SHP77 treated with DMSO at 0.1 percent for 48 hours (cell line): ENCODE measurements at places on chromosomes 12 and 14.

GRCh38 chr12:31887109-31887811 lies 72.0 kb upstream of the RESF1 start:
- no peak for DNase-seq

- DNase-seq, result no peak
Measured at GRCh38 chr14:94936401-94936892, 166.5 kb upstream of the GSC start.

DNA sequence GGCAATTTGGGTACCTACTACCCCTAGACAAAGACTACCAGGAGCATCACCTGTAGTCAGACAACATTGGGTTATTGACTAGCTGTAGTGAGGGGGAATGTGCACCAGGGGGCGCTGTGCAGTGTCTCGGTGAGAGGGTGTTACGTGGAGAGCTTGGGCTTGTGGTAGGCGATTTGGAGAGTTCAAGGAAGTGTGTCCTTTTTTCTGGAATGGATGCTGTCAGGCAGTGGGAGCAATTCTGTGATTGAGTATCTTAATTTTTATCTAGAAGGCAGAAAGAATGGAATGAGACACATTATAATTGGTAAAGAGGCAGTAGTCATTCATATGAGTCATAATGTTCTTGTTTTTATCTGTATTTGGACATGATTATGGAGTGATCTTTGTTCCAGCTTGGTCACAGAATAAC lies 187.7 kb downstream of the GALC start:
- DNase-seq, result no peak

- DNase-seq, result no peak
Measured at GRCh38 chr12:68958322-68958721, 25.4 kb upstream of the CPM start.

GRCh38 chr14:76136476-76137110 lies 15.1 kb upstream of the GPATCH2L start:
- no peak for DNase-seq

DNA sequence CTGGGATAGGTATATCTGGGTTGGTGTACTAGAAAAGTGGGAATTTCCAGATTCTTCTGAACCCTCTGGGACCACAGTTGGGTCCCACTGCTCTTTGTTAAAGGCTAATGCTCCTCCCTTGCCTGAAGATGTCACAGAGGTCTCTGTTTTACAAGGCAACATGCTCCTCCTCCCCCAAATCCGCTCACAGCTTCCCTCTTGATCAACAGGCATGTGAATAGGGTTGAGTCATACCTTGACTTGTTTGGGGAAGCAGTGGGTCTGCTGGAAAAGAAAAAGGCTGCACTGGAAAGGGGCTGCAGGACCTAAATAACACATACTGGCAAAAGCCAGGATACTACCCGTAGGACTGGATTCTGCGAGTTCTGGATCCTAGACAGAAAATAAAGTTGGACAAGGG lies 165.4 kb upstream of the TMEM260 start:
- no peak for DNase-seq

DNA sequence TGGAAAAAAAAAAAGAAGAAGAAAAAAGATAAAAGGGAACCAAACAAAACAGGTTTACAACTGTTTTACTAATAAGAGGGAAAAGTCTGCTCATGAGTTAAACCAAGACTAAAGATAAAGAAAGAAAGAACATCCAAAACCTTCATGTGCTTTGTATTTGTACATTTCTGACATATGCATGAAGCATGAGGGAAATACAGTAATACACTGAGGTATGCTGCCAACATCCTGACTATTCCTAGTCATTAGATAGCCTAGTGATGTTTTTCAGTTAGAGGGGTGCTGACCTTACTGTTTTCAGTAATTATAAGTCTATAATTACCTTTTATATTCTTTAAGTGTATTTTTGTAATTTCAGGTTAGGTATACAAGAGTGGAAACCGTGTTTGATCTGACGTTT lies 793.3 kb downstream of the DIO2 start:
- DNase-seq, result no peak

- DNase-seq, result no peak
Measured at GRCh38 chr12:43015090-43015737, 425.7 kb upstream of the PRICKLE1 start.

DNA sequence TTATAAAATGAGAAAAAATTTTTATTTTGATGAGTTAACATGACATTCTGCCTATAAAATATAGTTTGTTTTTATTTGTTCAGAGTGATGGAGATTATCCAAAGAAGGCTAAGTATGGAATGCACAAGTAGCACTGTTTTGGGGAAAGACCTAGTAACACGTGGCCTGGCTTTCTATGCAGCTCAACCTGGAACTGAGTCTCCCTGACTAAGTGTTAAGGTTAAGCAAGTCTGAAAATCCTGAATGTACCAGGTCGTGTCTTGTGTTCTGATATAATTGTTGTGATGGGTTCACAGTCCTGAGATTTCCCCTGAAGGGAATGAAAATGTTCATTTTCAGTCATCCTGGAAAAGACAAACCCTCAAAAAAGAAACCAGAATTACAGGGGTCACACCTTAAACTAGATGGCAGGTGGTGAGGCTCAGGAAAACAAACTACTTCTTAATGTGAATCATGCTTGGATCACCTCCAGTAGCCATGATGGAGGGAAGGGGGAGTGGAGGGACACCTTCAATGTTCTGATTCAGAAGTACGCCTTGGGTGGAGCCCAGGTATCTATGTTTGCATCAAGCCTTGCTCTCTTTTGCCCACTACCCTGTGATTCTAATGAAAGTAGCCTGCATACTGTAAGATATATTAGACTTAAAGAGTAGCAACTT lies 236.8 kb downstream of the ALX1 start:
- no peak for DNase-seq

DNA sequence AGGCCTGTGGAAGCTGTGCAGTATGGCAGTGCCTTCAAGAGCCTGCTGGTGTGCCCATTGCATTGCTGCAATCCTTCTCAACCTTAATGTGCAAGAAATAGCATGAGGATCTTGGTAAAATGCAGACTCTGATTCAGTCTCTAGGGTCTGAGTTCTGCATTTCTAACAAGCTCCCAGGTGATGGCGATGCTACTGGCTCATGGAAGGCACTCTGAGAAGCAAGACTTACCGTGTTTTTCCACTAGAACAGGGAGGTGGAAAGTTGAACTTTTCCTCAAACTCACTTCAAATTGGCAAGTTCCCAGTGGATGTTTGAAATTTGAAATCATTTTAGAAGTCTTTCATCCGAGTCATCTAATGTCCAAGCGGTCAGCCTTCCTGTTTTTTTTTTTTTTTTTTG lies 55.5 kb downstream of the MYRFL start:
- no peak for DNase-seq

DNA sequence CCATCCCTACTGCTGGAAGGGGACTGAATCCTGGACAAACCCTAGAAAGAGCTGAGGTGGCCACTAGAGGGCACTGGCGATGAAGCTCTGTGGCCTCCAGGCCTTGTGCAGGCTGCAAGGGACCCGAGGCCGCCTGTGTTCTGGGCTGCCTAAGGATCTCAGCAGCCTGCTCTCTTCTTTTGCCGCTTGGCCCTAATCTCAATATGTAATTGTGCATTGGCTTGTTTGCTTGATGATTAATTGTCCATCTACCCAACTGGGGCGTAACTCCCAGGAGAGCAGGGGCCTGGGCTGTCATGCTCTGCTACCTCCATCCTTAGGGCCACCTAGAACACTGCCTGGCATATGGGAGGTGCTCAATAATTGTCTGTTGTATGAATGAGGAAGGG lies 73.8 kb downstream of the SYNE3 start:
- peak; percentile 41 for DNase-seq

DNA sequence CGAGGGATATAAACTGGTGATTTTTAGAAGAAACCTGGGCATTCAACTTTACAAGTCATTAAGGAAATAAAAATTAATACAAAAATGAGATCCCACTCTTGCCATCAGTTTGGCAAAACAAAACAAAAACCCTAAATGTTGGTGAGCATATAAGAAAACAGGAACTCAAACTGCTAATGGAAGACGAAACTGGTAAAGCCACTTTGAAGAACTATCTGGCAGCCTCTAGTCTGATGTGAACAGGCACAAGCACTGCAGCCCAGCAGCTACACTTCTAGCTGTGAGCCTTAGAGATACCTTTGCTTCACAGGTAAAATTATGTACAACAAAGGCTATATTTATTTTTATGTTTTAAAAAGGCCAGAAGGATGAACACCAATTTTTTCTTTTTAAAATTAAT lies 459.6 kb downstream of the ZFP36L1 start:
- DNase-seq, result no peak

GRCh38 chr12:12715459-12716150 lies 1.6 kb upstream of the CDKN1B start:
- DNase-seq, result no peak

DNA sequence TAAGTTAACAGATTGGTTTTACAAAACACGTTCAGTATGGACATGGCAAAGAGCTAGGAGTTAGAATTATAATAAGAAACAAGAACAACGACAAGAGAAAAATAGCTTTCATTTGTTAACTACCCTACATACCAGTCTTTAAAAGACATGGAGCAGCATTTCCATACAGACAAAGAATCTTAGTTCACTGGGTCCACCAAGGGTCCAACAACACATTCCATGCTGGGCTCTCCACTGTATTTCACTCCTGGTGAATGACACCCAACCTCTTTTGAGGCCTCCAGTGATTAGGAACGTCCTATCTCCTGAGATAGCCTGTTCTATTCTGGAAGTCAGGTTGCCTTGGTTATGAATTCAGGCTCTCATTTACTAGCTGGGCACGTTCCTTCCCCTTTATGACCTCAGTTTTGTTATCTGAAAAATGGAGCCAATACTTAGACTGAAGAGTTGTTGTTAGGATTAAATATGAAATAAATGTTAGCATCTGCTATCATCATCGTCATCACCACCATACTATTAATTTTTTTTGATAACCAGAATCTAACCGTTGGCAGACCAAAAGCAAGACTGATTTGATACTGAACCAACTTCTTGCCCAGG lies 37.7 kb downstream of the C12orf75 start:
- no peak for DNase-seq

GRCh38 chr14:102424520-102424919 lies 61.8 kb downstream of the TECPR2 start:
- DNase-seq, result no peak

DNA sequence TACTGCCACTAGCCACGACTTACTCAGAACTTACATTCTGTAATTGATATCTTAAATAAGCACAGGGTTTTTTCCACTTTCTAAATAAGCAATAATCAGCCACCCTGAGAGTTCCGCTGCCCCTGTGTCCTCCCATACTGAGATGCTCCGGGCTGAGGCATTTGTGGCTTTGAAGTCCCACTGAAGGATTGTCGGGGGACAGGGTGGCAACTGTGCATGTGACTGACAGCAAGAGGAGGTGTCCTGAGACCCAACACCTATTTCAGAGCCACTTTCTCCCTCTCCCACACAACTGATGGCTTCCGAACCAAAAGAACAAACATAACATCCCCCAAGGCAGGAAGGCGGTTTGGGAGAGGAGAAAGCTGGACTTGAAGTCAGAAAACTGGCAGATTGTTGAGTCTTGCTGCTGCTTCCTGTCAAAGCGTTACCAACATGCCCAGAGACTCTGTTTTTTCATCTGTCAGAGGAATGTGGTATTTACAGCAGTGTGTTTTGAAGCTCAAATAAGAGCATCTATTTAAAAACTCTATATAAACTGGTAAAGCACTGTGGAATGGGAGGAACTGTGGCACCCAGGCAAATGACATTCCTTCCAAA lies 157.9 kb upstream of the FKBP4 start:
- DNase-seq, result no peak

- no peak for DNase-seq
Measured at GRCh38 chr12:123529686-123530085, 3.8 kb downstream of the RILPL1 start.

GRCh38 chr12:19841451-19841850 lies 402.2 kb downstream of the AEBP2 start:
- DNase-seq, result no peak

DNA sequence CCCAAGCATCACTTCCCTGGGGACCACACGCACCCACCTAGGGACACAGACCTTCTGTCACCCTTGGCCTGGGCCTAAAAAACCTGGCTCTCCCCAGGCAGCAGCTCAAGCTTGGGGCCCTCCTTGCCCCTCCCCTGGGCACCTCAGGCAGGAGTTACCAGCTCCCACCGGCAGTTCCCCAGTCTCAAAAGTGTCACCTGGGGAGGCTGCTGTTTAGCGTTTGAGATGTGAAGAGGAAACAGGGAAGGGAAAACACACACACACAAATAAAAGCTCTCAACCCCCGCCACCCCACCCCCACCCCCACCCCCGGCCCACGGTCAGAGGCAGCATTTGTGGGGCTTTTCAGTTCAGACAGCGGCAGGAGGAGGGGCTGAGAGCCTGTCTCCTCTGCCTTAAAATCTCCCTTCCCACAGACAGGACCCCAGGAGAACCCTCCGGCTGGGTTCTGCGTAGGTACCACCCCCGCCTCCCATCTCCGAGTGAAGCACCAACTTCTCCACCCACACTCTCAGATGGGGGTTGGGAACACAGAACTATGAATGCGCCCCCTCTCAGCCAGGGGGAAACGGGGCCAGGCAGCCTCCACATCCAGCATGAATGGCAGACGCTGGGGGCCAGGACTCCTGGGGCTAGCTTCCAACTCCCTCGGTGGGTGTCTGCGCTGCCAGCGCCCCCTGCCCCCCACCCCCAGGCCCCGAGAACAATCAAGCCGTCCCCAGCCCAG lies 3.0 kb downstream of the NCOR2 start:
- no peak for DNase-seq

- no peak for DNase-seq
Measured at GRCh38 chr12:12387501-12387900, 30.6 kb downstream of the BORCS5 start.

- DNase-seq, result no peak
Measured at GRCh38 chr14:90850487-90850886, 34.3 kb upstream of the TTC7B start.

DNA sequence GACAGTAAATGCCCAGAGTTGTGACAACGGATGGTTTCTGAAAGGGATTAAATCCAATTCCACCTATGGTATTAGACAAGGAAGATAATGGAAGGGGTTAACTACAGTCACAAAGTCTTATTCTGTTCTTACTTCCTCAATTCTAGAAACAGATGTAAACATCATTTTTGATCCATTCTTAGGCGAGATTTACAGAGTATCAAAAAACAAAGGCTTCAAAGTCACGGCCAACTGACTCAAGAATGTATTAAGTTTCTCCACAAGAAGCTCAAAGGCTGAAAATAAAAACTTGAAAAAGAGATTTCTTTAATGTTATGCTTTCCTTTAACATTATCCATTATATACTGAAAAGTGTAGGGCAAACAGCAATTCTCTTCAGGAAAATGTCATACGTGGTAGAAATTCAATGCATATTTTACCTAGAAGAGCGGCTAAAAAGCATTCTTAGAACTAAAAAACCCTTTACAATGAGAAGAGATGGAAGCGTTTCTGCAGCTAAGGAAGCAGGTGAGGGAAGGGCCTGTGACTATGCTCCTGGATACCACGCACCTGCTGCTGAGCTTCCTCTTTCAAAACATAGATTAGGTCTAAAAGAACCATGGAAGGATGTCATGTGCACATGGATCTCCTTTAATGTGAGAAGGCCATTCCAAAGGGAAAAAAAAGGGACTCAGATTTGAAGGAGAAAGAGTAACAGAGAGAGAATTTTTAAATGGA lies 185.8 kb downstream of the STXBP6 start:
- no peak for DNase-seq

GRCh38 chr12:1800401-1801302 lies 19.7 kb upstream of the LRTM2 start:
- no peak for DNase-seq
